ENCODE measurements at places on chromosomes 16 and 17.

GRCh38 chr17:57545731-57546342, 199.3 kb downstream of the CCDC182 start:
- DNase-seq, result no peak

- DNase-seq, result no peak
Measured at GRCh38 chr17:69064001-69064400, 3.3 kb upstream of the ABCA9 start.

- peak; percentile 39 for DNase-seq
Measured at GRCh38 chr17:36072431-36073121, 8.5 kb downstream of the CCL18 start.

DNA sequence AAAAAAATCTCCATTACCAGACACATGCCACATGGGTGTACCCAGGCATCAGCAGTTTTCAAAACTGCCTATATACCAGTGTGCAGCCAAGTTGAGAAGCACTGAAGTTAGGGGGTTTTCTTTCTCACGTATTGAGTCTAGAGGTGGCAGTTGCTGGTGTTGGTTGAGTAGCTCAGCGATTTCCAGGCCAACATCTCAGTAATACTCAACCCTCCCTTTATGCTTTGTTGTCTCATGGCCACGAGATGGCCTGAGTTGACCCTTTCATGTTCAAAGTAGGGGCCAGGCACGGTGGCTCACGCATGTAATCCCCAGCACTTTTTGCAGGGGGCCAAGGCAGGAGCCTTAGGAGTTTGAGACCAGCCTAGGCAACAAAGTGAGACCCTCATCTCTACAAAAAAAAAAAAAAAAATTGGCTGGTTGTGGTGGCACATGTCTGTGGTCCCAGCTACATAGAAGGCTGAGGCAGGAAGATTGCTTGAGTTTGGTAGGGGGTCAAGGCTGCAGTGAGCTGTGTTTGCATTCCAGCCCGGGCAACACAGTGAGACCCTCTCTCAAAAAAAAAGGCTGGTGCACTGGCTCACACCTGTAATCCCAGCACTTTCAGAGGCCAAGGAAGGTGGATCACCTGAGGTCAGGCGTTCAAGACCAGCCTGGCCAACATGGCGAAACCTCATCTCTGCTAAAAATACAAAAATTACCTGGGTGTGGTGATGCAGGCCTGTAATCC, 10.8 kb downstream of the LRRC3C start:
- no peak for DNase-seq

DNA sequence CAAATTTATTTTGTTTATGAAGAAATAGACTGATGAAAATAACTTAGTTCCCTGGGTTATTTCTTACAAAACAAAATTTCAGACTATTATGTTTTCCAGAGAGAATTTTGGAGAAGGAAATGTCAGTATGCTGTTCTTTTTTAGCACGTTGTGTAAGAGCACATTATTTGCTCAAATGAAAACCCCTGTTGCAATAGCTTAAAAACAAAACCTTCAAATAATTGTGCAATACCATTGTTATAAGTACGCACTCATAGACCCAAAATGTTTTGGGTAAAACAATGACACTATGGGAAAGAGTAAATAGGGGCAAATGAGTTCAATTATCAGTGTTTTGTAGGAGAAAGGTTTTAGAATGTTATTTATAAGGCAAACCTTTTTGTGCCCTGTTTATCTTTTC, 18.2 kb downstream of the VMP1 start:
- no peak for DNase-seq

GRCh38 chr17:78842881-78843565, 2.4 kb upstream of the USP36 start:
- peak; percentile 51 for DNase-seq

GRCh38 chr16:11263737-11264136, 5.4 kb downstream of the TNP2 start:
- DNase-seq, result no peak

GRCh38 chr17:80096561-80097021, 4.8 kb upstream of the GAA start:
- no peak for DNase-seq

GRCh38 chr17:32104158-32104557, 38.1 kb upstream of the RHOT1 start:
- DNase-seq, result no peak

- DNase-seq, result no peak
Measured at GRCh38 chr17:4147751-4148310, 4.8 kb downstream of the CYB5D2 start.

DNA sequence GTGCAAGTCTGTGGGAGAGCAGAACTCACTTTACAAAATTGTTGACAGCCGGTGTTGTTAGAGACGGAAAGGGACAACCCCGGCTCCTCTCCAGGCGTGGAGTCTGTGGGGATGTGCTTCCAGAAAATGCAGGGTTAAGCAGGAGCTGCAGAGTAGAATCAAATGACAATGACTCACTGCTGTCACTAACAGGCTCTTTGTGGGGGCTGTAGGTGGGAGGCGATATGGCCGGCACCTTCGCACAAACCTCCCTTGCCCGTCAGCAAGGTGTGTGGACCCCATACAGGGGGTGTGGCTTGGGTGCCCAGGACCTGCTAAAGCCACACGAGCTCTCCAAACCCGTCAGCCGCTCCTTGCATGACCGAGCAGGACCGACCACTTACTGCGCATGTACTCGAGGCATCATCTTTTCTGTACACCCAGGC, 5.8 kb downstream of the PDK2 start:
- no peak for DNase-seq

- DNase-seq, result peak; percentile 57
Measured at GRCh38 chr17:1179818-1180742, at the start of gene ABR. TSS of gene ABR (minus strand) at chr17:1179981. CDS start at chr17:1179727, 254 bp downstream.

GRCh38 chr16:78800523-78800922, 701.1 kb downstream of the WWOX start:
- DNase-seq, result no peak

DNA sequence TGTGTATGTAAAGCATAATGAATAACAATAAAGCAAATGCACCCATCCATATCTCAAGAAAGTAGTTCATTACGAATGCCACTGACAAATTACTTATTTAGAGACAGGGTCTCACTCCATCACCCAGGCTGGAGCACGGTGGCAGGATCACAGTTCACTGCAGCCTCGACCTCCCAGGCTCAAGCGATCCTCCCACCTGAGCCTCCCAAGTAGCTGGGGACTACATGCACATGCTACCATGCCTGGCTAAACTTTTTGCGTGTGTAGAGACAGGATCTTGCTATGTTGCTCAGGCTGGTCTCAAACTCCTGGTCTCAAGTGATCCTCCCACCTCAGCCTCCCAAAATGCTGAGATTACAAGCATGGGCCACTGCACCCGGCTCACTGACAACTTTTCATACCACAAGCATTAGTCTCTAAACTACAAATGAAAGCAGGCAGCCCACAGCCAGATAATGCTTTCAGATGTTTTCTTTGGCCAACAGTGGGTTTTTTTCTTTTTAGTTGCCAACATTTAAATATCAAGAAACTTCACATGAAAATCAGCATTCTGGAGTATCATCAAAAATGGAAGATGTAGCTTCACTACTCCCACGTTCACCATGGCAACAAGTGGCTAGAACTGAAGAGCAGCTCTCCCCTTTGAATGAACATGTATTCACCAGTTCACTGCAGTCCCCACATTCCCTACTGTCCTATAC, 7.7 kb downstream of the ARHGAP17 start:
- no peak for DNase-seq

DNA sequence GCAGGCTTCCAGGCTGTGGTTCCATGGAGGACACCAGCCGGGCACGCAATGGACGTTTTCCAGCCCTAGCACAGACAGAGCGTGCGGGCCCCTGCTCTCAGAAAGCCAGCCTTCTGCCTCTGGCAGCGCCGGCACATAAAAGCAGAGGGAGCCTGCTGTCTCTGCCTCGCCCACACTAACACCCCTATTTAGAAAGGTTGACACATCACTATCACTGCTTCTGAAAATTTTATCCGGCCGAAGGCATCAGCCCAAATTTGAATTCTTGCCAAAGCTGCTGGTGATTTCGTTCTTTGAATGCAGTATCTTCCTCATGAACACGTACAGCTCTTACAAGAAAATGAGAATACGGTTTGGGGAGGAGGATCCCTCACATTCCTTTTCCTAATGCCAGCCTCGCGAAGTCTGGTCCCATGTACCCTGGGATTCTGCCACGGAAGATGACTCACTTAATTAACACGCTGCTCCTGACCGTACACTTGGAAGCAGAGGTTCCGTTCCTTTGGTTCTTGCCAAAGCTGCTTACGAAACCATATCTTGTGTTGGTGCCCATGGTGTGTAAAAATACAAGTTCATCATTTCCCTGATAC, 1.3 kb upstream of the RAB11FIP3 start:
- no peak for DNase-seq

DNA sequence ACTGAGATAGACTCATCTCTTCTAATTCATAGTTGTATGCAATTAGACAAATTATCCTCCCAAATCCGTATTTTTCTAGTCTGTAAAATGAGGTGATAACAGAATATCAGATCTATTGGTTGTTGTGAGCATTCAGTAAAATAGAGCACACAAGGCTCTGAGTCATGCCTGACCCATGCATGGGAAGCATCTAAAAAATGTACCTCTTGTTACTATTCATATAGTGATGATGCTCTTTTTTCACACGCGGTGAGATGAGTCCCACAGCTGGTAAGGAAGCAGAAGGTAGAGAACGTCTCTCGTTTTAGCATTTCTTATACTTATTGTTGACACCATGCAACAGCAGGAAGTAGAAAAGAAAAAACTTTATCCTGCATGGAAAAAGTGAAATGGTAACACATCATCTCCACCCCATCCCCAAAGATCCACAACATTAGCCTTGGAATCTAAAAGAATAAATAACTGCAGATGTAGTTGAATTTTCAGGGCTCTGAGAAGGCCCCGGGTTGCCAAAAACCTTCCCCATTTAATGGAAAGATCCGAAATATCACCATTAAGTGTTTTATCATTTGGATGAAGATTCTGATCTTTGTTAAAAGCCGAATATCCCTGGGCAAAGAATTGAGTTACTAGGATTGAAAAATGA, 215.6 kb downstream of the TMEM114 start:
- DNase-seq, result no peak

- peak; percentile 93 for DNase-seq
Measured at GRCh38 chr16:4734730-4735535, 596 bp downstream of the DNAAF8 start.

DNA sequence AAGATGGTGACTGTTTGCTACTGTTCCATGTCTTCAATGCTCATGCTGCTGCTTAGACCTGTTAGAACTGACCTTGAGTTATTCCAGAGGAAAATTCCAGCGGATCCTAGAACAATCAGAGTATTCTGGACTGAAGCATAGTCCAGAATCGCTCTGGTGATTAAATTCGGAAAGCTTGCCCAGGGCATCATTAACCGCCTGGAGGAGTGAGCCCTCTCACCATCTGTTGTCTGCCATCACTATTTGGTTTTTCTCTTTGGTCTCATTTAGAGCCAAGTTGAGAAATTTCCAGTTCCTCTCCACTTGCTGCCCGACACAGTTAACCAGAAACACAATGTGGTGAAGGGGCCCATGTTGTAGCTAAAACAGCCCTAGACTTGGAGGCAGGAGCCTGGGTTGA, 104.1 kb downstream of the BMERB1 start:
- no peak for DNase-seq

DNA sequence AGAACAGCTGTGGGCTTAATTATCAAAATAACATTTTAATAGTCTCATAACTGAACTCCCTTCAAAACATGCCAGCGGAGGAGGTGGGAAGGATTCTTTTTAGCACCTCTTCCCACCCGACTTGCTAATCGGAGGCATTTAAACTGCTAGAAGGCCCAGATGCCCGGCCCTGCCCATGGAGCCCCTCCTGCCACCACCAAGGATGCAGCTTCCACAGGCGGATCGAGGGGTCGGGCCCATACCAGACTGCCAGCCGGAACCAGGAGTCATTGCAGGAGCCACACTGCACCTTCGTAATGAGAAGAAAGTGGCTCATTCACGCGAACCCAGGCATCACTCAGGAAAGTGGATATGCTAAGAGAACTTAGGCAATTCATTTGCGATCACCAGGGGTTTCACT, 201.2 kb downstream of the C16orf78 start:
- no peak for DNase-seq

DNA sequence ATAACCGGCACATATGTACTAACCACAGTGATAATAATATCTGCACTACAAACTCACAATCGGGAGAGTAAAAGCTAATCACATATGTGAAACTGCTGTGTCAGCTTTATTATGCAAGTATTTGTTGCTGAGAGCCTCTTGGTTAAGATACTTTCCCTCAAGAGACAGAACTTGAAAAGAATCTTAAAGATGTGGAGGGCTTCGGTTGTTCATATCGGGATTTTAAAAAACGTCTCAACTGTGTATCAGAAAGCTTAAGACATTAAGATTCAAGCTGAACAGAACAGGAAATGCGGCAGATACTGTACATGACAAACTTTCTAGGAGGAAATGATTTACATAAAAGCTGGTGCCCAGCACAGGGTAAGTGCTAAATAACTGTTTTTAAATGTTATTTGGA, 27.5 kb upstream of the HLF start:
- DNase-seq, result no peak

- no peak for DNase-seq
Measured at GRCh38 chr16:23423496-23424049, 29.4 kb downstream of the COG7 start.

GRCh38 chr17:5584383-5585286, at the start of gene NLRP1:
TSS of gene NLRP1 (minus strand) at chr17:5584509. CDS start at chr17:5583957, 552 bp downstream.
- peak; percentile 94 for DNase-seq

DNA sequence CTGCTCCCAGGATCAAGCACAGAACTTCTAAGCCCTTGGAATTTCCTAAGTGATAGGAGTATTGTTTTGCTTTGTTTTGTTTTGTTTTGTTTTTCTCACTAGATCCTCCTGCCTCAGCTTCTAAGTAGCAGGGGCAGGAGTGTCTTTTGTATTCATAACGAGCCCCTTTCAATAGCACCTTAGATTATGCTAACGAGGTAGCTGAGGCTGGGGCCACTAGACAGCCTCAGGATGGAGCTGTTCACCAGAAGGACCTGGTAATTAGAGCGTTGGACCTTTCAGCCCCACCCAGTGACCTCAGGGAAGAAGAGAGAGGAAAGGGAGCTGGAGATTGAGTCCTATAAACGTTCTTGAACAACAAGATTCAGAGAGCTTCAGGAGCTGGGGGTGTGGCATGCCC, 43.6 kb downstream of the IKZF3 start:
- DNase-seq, result no peak

- DNase-seq, result no peak
Measured at GRCh38 chr17:29948448-29949215, 7.2 kb downstream of the EFCAB5 start.

DNA sequence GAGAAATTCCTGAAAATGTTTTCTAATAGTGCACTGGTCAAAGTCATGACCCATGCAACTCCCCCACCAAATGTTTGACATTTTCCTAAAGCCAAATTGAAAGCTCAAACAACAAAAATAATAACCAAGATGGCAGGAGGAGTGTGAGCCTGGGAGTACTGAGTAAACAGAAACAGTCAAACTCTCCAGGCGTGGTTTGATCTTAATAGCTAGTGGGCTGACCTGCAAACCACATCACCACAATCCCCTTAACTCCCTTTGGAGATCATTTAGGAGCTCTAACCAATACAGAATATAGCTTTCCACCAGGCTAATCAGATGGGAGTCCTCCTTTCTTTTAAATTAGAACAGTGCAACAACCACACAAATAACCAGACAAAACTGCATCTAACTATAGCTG, 19.2 kb upstream of the MEIOC start:
- no peak for DNase-seq

- no peak for DNase-seq
Measured at GRCh38 chr17:34670618-34671017, 91.2 kb downstream of the TMEM132E start.
